ENCODE measurements at places on chromosomes 5 and 9. TPM values are rescaled to one million over a fixed set of nuclear protein-coding genes. Genes with fewer than 3 reads are reported as not detected.

Gene P4HA2
- total RNA-seq: 214 TPM

Gene PCDHB14
- total RNA-seq: 6.4 TPM

Gene TNC
- total RNA-seq: 1,099 TPM

Gene PROB1
- 0.60 TPM for total RNA-seq

Gene THBS4
- 0.55 TPM for total RNA-seq

Gene CD74
- total RNA-seq: 15.7 TPM

Gene FRMD3
- 0.29 TPM for total RNA-seq

GRCh38 chr5:119355685-119356611 lies at the start of gene TNFAIP8:
Gene TNFAIP8 (plus strand): TSS chr5:119356019. CDS start chr5:119356091, 72 bp downstream.
- H3K4me1 ChIP-seq: peaks cover 18% of the 10 kb centered on the region
- DNase-seq: peak; percentile 58
- no peaks in the 10 kb centered on the region for H3K36me3 ChIP-seq
- peak within 1 kb of the TSS; percentile 9 for H3K27ac ChIP-seq
- H3K4me3 ChIP-seq: peak within 1 kb of the TSS; percentile 75

DNA sequence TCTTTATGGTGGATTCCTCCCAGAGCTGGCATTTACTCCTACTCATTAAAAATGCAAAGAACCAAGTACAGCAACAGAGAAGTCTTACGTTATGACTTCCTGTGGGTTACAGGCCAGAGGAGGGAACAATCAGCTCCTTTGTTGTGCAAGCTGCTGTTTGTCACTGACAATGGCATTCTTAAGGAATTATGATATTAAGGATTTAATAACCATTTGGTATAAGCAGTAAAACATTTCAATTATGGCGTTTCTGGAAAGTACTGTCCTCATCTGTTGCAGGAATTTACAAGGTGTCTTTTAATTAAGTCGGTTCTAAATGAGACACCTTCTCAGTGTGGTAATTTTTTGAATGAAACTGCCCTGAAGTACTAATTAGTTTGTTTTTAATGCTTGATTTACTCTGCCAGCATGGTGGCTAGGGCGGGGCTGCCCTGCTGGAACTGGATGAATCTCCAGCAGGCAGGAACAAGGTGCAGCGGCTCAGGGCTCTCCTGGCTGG lies 49.1 kb upstream of the VDAC1 start:
- H3K27ac ChIP-seq: peak overlapping the region; percentile 19
- peaks cover 16% of the 10 kb centered on the region for H3K4me1 ChIP-seq
- peak; percentile 72 for DNase-seq

DNA sequence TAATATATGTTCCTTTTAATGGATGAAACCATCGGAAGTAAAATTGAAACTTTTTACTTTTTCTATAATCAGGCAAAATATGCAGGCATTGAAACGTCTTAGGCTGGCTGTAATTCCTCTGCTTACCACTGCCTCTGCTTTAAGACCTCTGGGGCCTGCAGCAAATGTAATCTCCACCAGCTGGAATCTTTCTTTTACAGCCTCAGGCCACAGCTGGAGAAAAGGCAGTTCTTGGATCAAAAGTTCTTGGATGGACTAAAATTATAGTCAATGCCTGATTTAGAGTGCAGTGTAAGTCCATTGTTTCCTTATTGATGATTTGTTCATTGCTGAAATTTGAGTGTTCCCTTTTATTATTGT lies 396.7 kb downstream of the KCTD16 start:
- peaks cover 5% of the 10 kb centered on the region for H3K4me1 ChIP-seq
- DNase-seq: peak; percentile 47
- peak overlapping the region; percentile 39 for H3K27ac ChIP-seq
- no peaks in the 10 kb centered on the region for H3K36me3 ChIP-seq
- H3K4me3 ChIP-seq: no peak overlapping the region

DNA sequence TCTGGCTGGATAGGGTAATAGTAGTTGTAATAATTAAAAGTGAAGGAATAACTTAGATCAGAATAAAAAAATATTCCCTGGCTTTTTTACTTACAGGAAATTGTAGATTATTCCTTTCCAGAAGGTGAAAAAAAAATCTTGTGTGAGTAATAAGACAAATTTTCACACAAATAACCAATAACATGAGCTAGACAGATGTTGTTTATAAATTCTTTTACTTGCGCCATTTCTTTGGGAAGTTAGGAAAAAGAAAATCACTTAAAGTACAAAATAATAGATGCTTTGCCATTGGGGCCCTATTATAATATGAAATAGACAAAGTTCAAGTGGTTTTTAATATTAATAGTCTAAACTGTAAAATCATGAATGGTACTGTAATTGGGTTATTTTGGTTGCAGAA lies 204.1 kb downstream of the ARRDC3 start:
- peak; percentile 21 for DNase-seq
- H3K4me1 ChIP-seq: no peaks in the 10 kb centered on the region
- H3K36me3 ChIP-seq: no peaks in the 10 kb centered on the region

GRCh38 chr9:128818839-128819715 lies 777 bp downstream of the ENDOG start:
- H3K36me3 ChIP-seq: peaks cover 7% of the 10 kb centered on the region
- H3K27me3 ChIP-seq: no peaks in the 10 kb centered on the region
- DNase-seq: no peak
- H3K4me1 ChIP-seq: peaks cover 8% of the 10 kb centered on the region
- H3K4me3 ChIP-seq: peak overlapping the region; percentile 72

- DNase-seq: no peak
- no peak overlapping the region for H3K4me3 ChIP-seq
- H3K36me3 ChIP-seq: no peaks in the 10 kb centered on the region
These were observed 19.4 kb upstream of the NMUR2 start for GRCh38 chr5:152424501-152424900.

DNA sequence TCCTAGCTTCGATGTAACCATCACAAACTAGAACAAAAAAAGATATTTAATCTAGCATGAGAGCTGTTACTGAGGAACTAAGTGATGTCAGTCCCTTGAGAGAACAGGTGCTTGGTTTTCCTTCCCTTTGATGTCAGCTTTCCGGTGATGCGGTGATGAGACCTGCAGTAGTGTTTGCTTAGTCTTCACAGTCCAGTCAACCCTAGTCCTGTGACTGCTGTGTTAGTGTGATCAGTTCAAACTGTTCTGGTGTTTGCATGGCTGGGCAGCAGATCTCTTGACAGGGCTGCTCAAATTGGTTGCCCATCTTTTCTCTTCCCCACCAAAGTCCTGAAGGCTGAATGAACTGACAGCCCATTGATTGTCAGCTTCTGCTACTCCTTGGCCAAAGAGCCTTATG lies 608.6 kb upstream of the DAB2 start:
- H3K27me3 ChIP-seq: no peaks in the 10 kb centered on the region
- no peak overlapping the region for H3K27ac ChIP-seq
- no peak for DNase-seq
- H3K4me3 ChIP-seq: no peak overlapping the region

- H3K27me3 ChIP-seq: no peaks in the 10 kb centered on the region
- DNase-seq: no peak
- H3K4me3 ChIP-seq: no peak overlapping the region
- H3K36me3 ChIP-seq: peaks cover 7% of the 10 kb centered on the region
These were observed 28.5 kb downstream of the KCNV2 start for GRCh38 chr9:2745560-2746380.

DNA sequence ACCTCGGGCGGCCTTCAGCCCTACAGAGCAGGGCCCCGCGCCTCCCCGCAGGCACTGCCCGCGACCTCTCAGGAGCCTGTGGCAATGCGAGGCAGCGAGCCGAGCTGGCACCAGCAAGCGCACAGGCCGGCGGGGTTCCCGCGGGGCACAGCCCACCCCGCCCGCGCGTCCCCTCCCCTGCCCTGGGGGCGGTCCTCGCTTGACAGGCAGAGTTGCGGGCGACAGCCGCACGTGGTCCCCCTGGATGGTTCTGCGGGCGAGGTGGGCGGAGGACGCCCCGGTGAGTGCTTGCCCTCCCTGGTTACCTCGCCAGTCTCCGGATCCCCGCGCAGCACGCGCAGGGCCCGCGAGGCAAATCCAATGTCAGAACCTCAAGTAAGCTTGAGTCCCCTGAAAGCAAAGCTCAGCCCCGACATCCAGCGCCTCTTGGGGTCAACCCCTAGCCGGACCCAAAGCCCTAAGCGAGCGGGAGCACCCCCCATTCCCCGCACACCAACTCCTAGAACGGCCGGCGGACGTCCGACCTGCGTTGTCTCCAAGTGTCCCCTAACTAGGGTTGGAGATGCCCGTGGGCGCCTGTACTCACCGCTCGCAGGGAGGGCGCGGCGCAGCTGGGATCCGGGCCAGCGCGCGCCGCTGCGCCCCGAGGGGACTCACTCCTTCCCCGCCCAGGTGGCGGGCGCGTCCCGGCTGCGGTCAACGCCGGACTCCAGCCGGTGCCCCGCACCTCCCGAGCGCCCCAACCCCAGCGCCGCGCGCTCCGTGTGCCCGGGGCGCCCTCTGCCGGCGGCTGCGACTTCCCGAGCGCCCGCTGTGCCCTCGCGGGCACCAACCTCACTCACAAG lies at the start of gene DRD1:
Gene DRD1, minus strand, starts transcription at position 123 of the 845 bp plus-strand sequence. CDS start 1,083 bp downstream, outside the sequence.
- H3K36me3 ChIP-seq: no peaks in the 10 kb centered on the region
- DNase-seq: peak; percentile 33
- H3K4me1 ChIP-seq: peaks cover 4% of the 10 kb centered on the region

DNA sequence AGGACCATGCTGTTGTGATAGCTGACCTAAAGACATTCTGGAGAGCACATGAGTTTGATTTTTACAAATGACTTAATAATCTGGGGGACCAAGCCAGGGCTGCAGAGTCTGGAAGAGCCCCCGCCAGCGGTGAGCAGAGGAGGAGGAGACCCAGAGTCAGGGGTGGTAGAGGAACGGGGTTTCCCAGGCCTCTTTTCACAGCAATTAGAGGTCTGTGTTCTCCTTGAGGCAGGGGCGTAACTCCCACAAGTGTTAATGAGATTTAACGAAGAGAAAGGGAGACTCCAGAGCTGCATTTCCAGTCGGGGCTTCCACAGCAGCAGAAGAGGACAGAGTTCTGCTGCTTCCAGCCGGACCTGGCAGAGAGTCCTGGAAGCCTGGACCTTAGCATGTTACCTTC lies 137.9 kb upstream of the SLC24A2 start:
- no peak for DNase-seq
- no peak overlapping the region for H3K27ac ChIP-seq
- H3K36me3 ChIP-seq: no peaks in the 10 kb centered on the region
- no peaks in the 10 kb centered on the region for H3K27me3 ChIP-seq
- no peak overlapping the region for H3K4me3 ChIP-seq
- H3K4me1 ChIP-seq: no peaks in the 10 kb centered on the region

GRCh38 chr9:69097064-69097463 lies 61.5 kb downstream of the FXN start:
- H3K27me3 ChIP-seq: no peaks in the 10 kb centered on the region
- peak overlapping the region; percentile 79 for H3K27ac ChIP-seq
- no peaks in the 10 kb centered on the region for H3K36me3 ChIP-seq
- H3K4me3 ChIP-seq: no peak overlapping the region
- DNase-seq: peak; percentile 82
- H3K4me1 ChIP-seq: peaks cover 13% of the 10 kb centered on the region

DNA sequence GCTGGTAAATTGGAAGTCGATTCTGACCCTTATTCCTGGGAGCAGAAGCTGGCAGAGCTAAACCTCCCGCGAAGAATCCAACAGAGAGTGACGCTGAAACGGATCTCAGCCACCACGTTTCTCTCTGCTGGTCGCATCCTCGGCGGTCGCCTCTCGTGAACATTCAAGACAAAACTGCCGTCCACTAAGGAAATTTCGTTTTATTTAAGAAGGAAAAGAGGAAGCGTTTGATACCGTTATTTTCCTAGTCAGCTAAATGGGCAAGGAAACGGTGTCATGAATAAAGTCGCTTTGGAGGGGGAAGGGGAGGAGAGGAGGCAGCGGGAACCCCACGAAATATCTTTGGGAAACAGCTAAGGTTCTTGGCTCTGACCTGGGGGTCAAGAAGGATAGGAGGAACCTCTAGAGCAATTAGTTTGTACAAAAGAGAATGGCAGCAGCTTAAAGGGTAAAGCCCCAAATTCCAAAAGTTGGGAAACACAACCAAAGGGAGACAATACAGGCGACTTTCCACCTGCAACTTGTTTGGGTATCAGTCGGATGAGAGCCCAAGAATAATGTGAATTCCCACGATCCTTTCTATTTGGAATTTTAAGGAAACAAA lies 1.9 kb downstream of the FOXB2 start:
- peaks cover 92% of the 10 kb centered on the region for H3K27me3 ChIP-seq
- H3K36me3 ChIP-seq: no peaks in the 10 kb centered on the region
- no peak overlapping the region for H3K27ac ChIP-seq
- no peaks in the 10 kb centered on the region for H3K4me1 ChIP-seq
- no peak overlapping the region for H3K4me3 ChIP-seq
- DNase-seq: no peak

- peaks cover 43% of the 10 kb centered on the region for H3K27me3 ChIP-seq
- H3K27ac ChIP-seq: no peak overlapping the region
- no peak for DNase-seq
- no peaks in the 10 kb centered on the region for H3K36me3 ChIP-seq
- no peak overlapping the region for H3K4me3 ChIP-seq
These were observed 29.4 kb upstream of the PURA start for GRCh38 chr5:140084541-140084940.

DNA sequence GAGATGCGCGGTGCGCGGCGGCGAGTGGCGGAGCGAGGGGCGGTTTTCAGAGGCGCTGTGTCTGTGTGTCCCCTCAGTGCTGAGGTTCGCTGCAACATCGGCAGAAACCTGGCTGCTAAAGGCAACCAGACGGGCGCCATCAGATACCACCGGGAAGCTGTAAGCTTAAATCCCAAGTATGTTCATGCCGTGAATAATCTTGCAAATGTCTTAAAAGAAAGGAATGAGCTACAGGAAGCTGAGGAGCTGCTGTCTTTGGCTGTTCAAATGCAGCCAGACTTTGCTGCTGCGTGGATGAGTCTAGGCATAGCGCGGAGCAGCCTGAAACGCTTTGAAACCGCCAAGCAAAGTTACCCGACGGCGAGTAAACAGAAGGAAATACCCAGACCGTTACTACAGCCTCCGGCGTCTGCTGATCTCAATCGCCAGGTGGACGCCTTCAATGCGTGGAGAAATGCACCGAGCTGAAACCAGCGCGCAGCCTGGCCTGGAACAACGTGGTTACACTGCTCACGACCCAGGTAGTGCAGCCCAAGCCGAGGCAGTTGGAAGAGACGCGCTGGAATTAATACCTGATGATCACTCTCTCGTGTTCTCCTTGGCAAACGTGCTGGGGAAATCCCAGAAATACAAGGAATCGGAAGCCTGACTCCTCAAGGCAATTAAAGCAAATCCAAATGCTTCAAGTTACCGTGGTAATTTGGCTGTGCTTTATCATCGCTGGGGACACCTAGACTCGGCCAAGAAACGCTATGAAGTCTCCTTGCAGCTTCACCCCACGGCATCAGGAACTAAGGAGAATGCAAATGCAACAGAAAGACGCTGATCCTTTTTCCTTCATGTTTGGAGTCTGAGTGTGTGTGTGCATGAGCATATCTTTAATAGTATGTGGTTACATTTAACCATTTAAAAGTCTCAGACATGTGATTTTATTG lies 15.9 kb downstream of the OR2V1 start:
- DNase-seq: peak; percentile 35
- no peaks in the 10 kb centered on the region for H3K4me1 ChIP-seq
- H3K27ac ChIP-seq: no peak overlapping the region
